ENCODE measurements at places on chromosomes 4 and X.
A peak's percentile ranks its signal among the peaks of the same experiment; 100 is the strongest.

- DNase-seq, result no peak
These were observed 524 bp upstream of the EXOSC9 start for GRCh38 chr4:121800638-121800960.

- DNase-seq, result no peak
These were observed 74.8 kb upstream of the BCOR start for GRCh38 chrX:40172401-40173142.

DNA sequence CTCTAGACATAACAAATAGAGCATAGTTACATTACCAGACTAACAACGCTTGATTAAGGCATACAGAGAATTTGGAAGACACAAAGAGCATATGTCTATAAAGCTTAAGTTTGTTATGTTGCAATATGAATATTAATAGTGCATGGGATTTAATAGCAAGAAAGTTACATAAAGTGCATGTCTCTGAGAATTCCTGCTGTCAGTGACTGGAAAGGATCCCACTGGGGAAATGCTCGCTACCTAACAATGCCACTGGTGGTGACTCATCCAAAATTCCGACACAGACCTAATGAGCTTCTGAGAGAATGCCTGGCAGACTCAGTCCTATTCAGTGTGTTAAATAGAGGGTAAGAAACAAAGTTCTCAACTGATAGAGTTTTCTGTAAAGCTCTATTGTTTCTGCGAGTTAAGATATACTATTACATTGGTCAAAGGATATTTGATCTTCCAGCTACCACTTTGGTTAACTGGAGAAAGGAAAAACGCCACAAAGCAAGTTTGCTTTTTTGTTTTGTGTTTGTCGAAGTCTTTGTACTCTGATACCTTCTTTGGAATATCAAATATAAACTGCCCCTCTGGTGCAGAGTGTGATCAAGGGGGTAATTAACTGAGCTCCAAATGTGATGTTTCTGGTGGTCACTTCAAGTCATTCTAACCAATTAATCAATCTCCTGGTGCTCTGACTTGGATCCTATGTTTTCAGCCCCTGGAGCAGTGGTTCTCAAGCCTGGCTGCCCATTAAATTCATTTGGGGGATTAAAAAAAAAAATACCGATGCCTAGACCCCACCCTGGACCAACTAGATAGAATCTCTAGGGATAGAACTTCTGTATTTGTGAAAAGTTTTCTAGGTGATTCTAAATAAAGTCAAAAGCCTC is 107.9 kb downstream of the PALLD start:
- no peak for DNase-seq

DNA sequence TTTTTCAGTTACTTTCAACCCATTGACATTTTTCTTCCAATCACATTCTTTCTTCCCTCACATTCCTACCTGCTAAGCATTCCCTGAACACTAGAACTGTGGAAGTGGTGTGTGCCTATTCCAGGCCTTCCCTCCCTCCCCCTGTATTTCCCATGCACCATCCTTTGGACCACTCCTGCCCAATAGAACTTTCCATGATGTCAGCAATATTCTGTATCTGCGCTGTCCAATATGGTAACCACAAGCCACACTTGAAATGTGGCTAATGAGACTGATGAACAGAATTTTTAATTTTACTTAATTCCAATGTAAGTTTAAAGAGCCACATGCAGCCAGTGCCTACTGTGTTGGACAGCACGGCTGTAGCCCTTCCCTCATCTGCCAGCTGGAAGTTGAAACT is 57.5 kb downstream of the DCTD start:
- DNase-seq, result no peak

- DNase-seq, result no peak
These were observed 30.7 kb upstream of the TMPRSS11E start for GRCh38 chr4:68416591-68416990.

DNA sequence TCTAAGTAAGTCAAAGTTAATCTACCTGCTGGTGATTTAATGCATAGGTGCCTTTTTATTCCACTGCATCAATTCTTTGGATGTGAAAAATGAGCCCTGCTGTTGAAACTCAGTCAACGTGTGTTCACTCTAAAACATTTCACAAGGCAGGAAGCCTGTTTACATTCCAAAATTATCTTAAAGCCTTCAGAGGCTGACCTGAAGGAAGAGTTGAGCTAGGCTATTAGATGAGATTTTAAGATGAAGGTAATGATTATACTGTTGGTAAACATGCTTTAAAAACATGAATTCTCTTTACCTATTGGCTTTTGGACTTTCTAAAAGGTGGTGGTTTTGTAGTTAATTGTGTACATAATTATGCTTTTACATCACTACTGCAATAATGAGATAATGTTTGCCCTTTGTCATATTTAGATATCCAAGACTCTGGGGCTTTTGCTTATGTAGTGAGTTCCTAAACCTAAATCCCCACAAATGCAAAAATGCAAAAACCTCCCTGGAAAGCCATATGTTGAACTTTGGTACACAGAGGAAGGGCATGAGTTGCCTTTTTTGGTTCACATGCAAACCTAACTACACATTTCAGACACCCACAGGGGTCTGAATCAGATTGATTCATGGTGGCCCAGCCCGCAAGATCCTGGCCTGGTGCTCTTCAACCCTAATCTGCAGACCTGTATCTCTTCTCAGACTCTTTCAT is 92.3 kb downstream of the KLHL8 start:
- DNase-seq, result no peak

DNA sequence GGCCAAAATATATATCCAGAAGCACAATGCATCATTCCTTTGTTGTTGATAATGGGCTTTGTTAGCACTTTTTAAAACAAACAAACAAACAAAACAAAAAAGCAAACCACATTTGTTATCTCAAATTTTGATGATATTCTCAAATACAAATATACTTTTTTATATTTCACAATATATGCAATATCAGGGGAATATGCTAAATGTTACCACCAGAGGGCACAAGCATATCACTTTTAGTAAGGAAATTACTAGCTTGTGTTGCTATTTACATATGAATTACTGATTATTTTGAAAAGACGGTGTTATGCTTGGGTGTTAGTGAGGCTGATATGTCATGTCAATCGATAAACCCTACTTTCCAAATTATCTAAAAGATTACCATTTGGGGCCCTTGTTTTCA is 29.1 kb downstream of the RIPPLY1 start:
- DNase-seq, result no peak

- DNase-seq, result no peak
These were observed 29.5 kb upstream of the FGFR3 start for GRCh38 chr4:1763550-1764080.

- no peak for DNase-seq
These were observed 1854.6 kb downstream of the PCDH7 start for GRCh38 chr4:32574803-32575202.

- no peak for DNase-seq
These were observed 863 bp downstream of the CPE start for GRCh38 chr4:165379678-165380064.

DNA sequence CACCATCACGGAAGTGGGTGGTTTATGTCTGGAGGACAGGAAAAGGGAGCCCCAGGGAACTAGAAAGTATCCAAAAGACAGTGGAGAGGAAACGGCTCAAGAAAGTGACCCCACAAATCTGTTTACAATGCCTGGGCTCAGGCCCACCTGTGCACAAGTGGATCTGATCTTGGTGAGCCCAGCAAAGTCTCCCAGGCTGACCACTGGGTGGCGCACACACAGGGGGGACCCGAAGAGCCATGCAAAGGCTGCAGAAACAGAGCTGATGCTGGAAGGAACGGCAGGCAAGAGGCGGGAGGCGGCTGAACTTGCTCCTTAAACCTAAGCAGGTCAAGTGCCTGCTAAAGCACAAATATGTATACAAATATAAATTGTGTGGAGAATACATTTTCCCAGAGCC is 9.6 kb downstream of the HAUS7 start:
- peak; percentile 64 for DNase-seq

DNA sequence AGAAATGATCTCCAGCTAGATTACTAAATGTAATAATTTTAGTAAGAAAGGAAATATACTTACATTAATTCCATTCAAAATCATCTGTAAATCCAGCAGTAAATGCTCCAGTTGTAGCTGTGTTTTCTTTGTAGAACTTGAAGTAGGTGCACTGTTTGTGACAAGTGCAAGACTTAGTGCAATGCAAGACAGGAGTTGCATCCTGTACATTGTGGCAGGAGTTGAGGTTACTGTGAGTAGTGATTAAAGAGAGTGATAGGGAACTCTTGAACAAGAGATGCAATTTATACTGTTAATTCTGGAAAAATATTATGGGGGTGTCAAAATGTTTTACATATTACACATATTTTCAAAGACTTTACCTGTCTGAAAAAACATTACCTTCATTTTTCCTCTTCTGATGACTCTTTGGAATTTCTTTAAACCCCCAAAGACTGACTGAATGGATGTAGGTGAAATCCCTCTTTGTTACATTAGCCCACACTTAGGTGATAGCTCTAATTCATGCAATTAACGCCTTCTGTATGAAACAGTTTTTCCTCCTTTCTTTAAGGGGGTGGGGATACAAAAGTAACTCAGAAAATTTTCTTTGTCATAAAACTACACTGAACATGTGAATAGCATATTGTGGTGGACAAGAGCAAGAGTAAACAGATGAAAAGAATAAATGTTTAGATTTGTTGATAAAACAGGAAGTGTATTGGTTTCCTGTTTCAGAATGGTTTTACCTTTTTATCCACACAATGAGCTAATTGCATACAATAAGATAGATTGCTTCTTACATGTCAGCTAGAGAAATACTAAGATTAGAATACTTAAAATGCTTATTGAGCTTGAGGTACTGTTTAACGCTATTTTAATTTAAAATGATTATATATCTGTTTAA is at the start of gene IL2:
Gene IL2, minus strand, starts transcription at position 495 of the 886 bp plus-strand sequence. Its CDS starts 285 bp downstream, at position 210.
- DNase-seq, result no peak

GRCh38 chrX:19883878-19884277 is 3.5 kb downstream of the SH3KBP1 start:
- no peak for DNase-seq

- no peak for DNase-seq
These were observed 6.7 kb downstream of the NUP62CL start for GRCh38 chrX:107199491-107199890.

DNA sequence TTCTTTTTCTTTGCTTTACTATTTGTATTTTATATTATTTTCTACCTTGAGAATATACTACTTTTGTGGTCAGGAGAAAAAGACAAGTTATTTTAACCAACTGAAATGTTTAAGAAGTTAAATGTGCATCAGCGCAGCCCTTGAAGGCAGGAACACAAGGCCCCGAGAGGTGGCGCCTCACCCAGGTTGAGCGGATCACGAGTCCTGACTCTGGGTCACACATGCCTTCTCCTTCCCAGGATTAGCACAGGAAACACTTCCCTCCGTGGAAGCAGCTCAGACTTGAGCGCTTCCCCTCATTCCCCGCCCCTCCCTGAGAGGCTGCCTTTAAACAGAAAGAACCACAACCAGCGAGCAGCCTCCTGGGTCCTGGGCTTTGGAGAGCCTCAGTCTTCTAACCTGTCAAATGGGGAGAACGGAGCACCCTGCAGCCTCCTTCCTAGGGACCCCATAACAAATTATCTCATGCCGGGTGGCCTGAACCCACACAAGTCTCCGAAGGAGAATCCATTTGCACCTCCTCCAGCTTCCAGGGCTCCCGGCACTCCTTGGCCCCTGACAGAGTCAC is 217.6 kb downstream of the AFAP1 start:
- DNase-seq, result no peak

DNA sequence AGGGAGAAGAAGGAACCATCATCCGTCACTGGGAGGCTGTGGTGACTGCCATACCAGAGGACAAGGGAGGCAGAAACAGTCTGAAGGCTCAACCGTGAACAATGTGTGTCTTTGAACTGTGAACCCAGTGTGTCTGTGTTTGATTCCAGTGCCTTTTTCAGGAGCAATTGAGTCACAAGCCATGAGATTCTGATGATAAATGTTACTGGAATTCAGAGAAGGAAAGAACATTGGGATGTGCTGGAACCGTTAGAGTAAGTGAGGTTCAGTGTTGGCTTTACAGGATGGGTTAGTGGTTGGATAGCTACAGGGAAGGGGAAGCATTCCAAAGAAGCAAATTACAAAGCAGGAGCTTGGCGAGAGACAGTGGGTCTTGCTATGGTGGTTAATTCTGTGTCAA is 464.4 kb downstream of the TRIML1 start:
- DNase-seq, result no peak

DNA sequence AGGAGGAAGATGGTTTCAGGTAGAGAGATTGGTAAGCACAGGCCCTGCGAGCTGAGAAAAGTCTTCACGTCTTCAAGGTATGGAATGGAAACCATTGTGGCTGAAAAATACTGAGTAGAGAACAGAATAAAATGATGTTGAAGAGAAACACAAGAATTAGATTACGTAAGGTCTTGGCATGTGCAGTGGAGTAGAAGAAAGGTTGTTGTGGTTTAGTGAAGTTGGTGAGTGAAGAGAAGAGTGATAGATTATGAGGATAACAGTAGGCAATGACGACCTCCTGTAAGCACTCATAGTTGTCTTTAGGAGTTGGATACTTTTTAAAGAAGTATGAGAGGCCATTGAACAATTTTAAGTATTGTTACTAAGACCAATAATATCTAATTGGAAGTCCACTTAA is 642.6 kb downstream of the PCDH7 start:
- no peak for DNase-seq

GRCh38 chr4:57282933-57283310 is 172.7 kb upstream of the IGFBP7 start:
- no peak for DNase-seq

DNA sequence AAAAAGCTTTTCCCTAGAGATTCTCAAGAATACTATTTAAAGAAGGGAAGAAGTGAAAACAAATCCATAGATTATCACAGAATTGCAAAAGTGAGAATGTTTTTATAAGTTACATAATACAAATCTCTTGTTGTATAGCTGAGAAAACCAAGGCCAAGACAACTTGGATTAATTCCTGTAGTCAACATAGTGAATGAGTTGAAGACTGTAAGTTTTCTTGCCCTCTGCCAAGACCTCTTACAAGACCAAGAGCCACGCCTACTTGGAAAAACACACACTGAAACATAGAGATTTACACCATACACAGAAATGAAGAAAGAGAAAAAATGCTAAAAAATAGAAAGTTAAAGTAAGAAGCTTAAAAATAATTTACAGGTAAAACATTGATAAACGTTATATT is 2024.0 kb downstream of the PCDH7 start:
- DNase-seq, result no peak

GRCh38 chr4:176052744-176053143 is 12.9 kb upstream of the WDR17 start:
- no peak for DNase-seq

DNA sequence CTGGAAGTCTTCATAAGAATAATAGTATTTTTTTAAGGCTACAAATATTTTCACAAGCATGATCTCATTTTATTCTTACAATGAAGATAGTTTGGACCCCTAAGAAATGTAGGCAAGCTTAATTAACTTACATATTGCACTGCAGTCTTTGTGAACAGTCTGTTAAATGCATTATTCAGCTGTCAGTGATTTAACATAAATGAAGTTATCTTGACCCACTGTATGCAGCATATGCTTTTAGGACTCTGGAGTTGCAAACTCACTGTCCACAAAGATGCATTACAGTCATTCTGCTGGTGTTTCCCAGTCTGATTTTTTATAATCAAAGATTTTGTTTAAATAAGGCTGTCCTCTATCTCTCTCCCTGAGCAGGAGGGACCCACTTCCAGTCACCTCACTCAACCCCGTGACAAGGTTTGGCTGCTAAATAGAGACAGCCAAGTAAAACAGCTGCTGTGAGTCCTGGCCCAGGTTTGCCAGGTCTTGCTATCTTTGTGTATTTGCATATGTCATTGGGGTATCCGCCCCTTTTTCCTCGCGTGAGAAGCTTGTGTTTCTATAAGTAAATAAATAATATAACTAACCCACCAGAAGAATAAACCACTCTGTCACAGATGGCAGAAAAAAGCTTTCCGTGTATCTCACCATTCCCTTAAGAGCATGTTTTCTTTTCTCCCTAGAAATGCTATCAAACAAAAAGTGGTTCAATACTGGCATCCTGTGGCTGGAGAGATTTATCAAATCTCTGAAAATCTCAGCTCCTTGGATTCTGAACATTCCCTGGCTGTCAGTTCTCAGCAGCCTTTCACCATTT is 67.0 kb downstream of the SLC7A11 start:
- no peak for DNase-seq
